ENCODE measurements at places on chromosomes 16 and 17. TPM values are rescaled to one million over a fixed set of nuclear protein-coding genes. Genes with fewer than 3 reads are reported as not detected.

Gene SAT2
- 86.3 TPM for total RNA-seq

Gene KRT14
- not detected for total RNA-seq

Gene ZNF768
- 24.9 TPM for total RNA-seq

Gene AIPL1
- total RNA-seq: not detected

Gene SLFN14
- total RNA-seq: 0.59 TPM

Gene SEPTIN1
- 6.0 TPM for total RNA-seq

Gene SNAI3
- total RNA-seq: 6.1 TPM

Gene SECTM1
- total RNA-seq: 44.5 TPM

Gene HYDIN
- total RNA-seq: 19.5 TPM

Gene MMP2
- 178 TPM for total RNA-seq
